ENCODE measurements at places on chromosomes 5 and 9. TPM values are rescaled to one million over a fixed set of nuclear protein-coding genes. Genes with fewer than 3 reads are reported as not detected.

- peak; percentile 31 for DNase-seq
These were observed 848.5 kb upstream of the WWC1 start for GRCh38 chr5:167442922-167443321.

- DNase-seq, result no peak
These were observed 14.8 kb upstream of the FSTL4 start for GRCh38 chr5:133627180-133627579.

The CCDC112 gene
- 3.5 TPM for total RNA-seq

GRCh38 chr5:175257128-175257846 lies 186.7 kb downstream of the DRD1 start:
- DNase-seq, result no peak

DNA sequence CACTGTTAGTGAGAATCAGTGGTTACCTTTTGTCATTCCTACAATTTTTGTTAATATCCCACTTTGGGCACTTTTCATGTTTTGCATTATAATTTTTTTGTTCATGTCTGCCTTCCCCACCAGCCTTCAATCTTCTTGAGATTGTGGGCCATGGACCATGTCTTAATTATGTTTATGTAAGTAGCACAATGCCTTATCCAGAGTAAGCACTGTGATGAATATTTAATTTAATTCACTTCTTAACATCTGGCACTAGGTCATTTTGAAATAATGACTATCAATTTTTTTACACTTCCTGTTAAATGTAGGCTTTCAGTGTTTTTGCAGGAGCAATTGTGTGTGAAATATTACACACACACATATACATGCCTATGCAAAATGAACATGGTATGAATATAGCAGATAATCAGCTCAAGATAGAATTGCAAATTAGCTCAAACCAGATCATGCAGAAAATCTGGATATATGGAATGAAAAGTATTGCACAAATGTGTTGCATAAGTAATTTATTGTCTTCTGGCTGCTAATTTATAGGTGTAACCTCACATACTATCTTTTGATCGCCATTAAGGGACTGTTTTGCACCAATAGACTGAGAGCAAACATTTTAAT lies 5.3 kb upstream of the SHOC1 start:
- DNase-seq, result no peak

The FAM81B gene
- total RNA-seq, result not detected

DNA sequence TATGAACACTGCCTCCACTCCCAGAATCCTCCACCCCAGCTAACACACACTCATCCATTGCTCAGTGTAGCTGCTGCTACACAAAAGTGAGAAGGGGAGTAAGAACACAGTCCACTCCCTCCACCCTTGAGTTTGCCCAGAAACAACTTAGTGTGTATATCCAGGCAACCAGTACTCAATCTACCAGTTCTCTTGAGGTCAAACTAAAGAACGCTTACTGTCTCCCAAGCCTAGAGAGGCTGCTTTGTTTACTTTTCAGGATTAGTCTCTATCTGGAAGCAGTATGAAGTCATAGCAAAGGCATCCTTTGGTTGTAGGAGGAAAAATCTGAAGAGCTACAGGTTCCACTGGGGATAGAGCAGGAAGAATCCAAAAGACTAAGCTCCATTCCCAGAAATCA lies 296.3 kb downstream of the KCNN2 start:
- DNase-seq, result no peak

GRCh38 chr5:56025151-56025885 lies 30.6 kb upstream of the IL6ST start:
- DNase-seq, result no peak

DNA sequence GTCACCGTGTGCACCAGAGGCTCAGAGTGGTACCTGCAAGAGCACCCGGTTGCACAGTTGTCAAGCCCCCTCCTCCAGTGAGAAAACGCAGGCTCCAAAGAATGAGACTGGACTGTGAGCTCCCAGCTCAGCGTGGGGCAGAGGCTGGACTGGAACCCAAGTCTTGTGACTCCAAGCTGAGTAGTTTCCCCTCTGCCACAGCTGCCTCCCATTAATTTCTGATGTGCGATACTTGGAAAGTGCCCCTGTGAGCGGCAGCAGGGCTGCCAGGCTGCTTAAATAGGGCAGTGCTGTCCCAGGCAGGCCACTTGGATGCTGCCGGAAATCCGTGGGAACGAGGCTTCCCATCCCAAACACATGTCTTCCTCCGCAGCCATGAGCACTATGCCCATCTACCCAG lies 62.2 kb upstream of the ANGPTL2 start:
- no peak for DNase-seq

GRCh38 chr9:105438141-105438806 lies 9.6 kb upstream of the FSD1L start:
- DNase-seq, result no peak

The ALAD gene
- 348 TPM for total RNA-seq

DNA sequence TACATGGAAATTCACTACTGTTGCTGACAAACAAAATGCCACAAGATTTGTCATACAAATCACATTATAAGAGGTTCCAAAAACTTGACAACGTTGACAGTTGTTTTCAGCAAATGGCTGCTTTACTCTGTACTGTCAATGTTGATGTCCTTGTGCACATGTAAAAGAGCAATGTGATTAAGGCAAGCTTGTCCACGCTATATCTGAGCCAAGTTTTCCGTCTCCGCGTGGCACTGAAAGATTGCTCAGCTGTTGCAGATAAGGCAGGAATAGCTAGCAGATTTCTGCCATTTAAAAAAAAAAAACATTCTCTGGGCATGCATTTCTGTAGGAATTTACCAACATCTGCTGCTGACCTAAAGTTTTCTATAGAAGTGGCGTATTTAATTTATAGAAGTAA lies 46.4 kb upstream of the MEF2C start:
- DNase-seq, result peak; percentile 68

GRCh38 chr5:93395010-93395409 lies 186.0 kb downstream of the NR2F1-AS1 start:
- no peak for DNase-seq

The WDR38 gene
- total RNA-seq, result not detected
